ENCODE measurements at places on chromosomes 11 and 22.

GRCh38 chr22:19874307-19875060 is 19.8 kb upstream of the GNB1L start:
- DNase-seq: no peak

DNA sequence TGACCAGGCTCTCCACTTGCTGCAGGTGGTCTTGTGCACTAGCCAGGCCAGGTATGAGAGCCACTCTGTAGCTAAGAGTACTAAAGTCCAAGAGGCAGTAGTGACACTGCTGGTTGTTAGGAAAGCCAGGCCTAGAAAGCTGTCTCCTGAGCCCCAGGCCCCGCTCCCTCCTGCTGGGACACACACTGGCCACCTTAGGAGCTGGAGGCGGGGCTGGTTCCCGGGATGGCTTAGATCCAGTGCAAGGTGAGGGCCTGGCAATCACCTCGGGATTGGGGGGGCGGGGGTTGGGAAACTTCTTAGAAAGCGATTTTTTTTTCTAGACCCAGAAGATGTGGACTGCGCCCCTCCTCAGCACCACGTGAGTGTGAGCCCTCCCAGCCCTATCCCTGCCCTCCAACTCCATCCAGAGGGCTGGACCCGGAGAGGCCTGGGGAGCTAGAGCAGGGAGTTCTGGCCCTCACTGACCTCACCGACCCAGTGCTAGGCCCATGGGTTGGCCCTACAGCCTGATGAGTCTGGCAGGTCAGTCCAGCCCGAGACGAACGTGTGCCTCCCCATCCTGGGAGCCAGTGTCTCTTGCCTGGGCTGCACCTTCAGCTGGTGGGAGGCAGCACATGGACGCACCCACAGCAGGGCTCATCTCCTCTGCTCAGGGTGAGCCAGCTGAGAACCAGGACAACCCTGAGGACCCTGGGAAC is 18.1 kb downstream of the SLC37A2 start:
- no peak for DNase-seq

- no peak for DNase-seq
Observed at GRCh38 chr11:55697817-55698216, 35.8 kb downstream of the OR4C6 start.

- no peak for DNase-seq
Observed at GRCh38 chr11:20045098-20045688, 115.1 kb downstream of the DBX1 start.

GRCh38 chr11:84890676-84891075 is 736.5 kb downstream of the DLG2 start:
- no peak for DNase-seq

DNA sequence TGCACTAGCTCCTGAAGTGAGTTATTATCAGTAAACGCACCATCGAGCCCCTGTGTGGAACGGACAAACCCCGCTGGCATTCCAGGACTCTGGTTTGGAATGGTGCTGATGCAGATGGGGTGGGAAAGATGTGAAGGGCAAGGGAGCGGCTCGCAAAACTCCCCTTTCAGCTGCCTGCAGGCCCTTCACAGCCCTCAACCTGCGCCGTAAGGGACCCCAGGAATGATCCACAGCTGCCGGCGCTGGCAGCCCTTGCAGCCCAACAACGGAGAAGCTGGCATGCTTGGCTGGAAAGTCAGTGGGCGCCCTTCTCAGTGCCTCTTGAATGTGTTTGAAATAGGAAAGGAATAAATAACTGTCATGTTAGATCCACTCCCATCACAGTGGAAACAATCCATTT is 1445.5 kb downstream of the BRD1 start:
- no peak for DNase-seq

Measured in NCI-H1436 treated with DMSO at 0.1 percent for 48 hours (cell line).